ENCODE measurements at places on chromosomes 6 and 20.

DNA sequence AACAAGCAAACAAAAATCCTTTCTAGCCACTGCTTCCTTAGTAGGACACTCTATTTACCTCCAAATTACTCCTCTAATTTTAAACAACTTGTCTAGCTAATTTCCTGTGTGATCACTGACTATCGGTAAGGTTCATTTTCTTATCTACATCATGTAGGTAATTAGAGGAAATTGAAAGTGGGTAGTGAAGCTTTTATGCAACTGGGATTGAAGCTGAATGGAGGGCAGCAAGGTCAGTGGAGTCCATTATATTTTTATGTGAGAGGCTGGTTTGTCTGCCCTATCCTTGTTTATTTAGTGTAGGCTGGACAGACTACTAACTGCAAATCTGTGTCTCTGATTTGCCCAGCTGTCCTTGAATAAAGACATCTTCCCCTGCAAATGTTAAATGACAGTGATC, 88.5 kb upstream of the SIM1 start:
- DNase-seq, result no peak

- no peak for DNase-seq
Measured at GRCh38 chr6:36765190-36765589, 67.6 kb downstream of the RAB44 start.

GRCh38 chr6:80234908-80235307, 128.4 kb downstream of the BCKDHB start:
- DNase-seq, result no peak

DNA sequence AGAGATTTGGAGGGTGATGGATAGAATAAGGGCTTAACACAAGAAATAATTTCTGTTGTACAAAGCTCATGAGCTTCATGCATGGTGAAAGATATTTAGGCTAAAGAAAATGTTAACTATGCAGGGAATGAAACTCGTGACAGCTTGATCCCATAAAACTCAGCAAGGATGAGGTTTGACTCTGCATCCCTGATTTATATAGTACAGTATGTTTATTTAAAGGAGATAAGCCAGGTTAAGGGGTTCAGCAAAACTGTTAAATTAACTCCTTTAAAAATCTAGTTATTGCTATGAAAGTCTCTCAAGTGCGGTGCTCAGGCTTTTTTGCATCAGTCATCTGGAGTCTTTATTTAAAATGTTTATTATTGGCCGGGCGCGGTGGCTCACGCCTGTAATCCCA, 326.4 kb downstream of the LAMA2 start:
- no peak for DNase-seq

- no peak for DNase-seq
Measured at GRCh38 chr6:36820700-36821580, 18.3 kb downstream of the CPNE5 start.

DNA sequence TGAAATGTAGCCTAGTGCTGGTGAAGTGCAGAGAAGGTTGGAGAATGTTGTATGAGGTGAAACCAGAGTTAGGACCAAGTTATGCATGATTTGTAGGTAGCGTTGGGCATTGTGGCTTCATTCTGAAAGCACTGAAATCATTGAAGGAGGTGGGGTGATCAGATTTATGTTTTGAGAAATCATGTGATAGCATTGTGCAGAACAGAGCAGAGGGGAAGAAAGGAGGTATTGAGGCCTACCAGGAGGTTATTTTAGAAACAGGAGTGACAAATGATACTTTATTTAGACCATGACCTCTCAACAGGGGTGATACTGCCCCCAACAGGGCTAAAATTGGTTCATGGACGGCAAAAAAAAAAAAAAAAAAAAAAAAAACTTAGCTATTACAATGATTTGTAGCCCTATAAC, 15.6 kb upstream of the HMGN3 start:
- DNase-seq, result no peak

Data from NCI-H510A (cell line).